Skeletal muscle tissue (tissue), 5 donors: ENCODE measurements at places on chromosomes 7 and 10. TPM values are rescaled to one million over a fixed set of nuclear protein-coding genes. Genes with fewer than 3 reads are reported as not detected.

PVRIG gene
- not detected for total RNA-seq

SFTPA1 gene
- total RNA-seq = not detected

C7orf57 gene
- not detected for total RNA-seq

DYNC1I1 gene
- 1.6 TPM for total RNA-seq

SORBS1 gene
- 66.8 TPM for total RNA-seq
